Fibroblast of skin of right biceps (primary cell): ENCODE measurements at places on chromosomes 11 and 22.

- no peak for DNase-seq
These were observed 617.1 kb downstream of the BRD1 start for GRCh38 chr22:49210606-49211005.

DNA sequence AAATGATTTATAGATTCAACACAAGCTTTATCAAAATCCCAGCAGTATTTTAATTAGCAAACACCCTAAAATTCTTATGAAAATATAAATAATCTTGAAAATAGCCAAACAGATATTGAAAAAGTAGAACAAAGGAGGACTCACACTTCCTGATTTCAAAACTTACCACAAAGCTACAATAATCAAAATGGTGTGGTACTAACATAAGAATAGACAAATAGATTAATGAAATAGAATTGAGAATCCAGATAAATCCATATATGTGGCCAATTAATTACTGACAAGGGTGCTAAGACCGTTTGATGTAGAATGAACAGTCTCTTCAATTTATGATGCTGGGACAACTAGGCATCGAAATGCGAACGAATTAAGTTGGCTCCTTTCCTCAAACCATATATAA is 49.6 kb upstream of the TEAD1 start:
- no peak for DNase-seq

GRCh38 chr22:47474895-47475294 is 712.4 kb downstream of the TBC1D22A start:
- no peak for DNase-seq

- no peak for DNase-seq
These were observed 6.9 kb downstream of the AP5B1 start for GRCh38 chr11:65773784-65774411.

- DNase-seq: peak; percentile 60
These were observed 62.9 kb upstream of the CSNK2A3 start for GRCh38 chr11:11415901-11416300.

DNA sequence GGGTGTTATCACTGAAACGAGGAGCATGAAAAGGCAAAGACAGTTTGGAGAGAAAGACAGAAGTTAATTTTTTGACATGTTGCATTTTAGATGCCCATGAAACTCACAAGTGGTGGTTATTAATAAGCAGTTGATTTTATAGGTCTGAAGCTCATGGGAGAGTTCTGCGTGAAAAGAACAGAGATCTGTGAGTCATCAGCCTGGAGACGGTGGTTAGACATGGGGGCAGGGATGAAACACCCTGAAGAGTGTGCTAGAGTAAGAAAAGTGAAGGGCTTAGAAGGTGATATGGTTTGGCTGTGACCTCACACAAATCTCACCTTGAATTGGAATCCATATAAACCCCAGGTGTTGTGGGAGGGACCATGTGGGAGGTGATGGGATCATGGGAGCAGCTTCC is 289.1 kb upstream of the ISX start:
- peak; percentile 44 for DNase-seq

DNA sequence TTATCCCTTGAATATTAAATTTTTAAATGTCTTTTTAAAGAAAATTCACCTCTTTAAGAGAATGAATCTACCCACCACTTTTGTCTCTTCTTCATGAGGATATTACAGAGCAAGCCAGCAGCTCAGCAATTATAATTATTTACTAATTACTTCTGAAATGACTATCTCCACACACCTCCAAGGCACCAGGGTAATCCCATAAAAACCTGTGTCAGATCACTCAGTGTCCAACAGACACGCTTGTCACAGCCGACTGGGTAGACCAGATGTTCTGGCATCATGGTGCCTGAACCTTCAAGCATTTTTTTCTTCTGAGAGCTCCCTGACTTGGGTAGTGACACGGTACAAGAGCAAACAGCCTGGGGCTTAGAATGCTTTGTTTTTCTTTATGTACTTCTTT is 61.4 kb downstream of the EFCAB6 start:
- no peak for DNase-seq

DNA sequence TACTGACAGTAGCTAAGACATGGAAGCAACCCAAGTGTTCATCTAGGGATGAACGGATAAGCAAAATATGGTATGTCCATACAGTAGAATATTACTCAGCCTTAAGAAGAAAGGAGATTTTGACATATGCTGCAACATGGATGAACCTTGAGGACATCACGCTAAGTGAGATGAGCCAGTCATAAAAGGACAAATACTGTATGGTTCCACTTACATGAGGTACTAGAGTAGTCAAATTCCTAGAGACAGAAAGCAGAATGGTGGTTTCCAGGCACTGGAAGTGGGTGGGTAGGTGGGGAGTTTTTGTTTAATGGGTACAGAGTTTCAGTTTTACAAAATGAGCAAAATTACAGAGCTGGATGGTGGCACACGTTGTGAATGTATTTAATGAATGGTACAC is 18.1 kb downstream of the CHST1 start:
- no peak for DNase-seq

- DNase-seq: no peak
These were observed 20.8 kb downstream of the VPS37C start for GRCh38 chr11:61140416-61140815.

DNA sequence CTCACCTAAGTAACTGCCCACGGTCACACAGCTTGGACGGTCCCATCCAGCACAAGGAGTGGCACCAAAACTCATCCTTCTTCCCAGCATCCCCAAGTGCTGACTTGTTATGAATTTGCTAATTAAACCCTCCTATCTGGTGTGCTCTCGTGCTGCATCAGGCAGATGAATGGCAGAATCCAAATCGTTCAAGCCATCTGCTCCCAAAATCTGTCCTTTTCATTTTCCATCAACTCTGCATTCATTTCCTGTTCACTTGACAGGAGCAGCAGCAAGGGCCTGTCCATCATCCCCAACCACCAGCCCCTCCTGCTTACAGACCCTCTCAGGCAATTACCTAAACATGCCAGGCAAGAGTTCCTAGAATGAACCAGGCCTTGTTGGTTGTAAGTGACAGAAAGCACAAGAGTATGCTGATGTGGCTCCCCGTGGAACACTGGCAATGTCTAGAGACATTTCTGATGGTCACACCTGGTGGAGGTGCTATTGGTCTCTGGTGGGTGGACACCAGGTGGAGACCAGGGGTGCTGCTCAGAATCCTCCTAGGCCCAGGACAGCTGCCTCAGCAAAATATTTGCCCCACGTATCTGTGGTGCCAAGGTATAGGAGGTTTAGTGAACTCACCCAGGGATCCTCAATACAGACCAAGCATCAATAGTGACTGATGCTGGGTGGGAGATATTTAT is 832.5 kb downstream of the TBC1D22A start:
- DNase-seq: no peak

- no peak for DNase-seq
These were observed 52.5 kb downstream of the RRAS2 start for GRCh38 chr11:14306481-14306880.

- no peak for DNase-seq
These were observed 293.5 kb downstream of the TMEM135 start for GRCh38 chr11:87331273-87331672.

DNA sequence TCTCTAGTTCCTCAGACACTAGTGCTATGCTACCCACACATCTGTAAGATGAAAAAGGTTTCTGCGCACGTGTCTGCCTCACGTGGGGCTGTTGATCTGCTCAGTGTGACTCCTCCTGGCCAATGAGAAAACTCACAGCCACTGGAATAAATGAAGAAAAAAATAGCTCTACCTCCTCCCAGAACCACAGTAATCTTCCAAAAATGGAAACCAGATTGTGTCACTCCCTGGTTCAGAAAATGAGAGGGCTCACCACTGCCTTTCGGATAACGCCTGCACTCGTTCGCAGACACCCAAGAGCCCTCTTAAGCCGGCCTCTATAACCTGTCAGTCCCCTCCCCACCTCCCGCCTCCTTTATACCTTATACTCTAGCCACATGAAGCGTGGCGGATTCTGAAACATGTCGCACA is 5.1 kb downstream of the APBB1 start:
- peak; percentile 56 for DNase-seq

GRCh38 chr11:1356007-1356435 is 33.7 kb upstream of the BRSK2 start:
- no peak for DNase-seq

GRCh38 chr11:132365650-132366049 is 995.2 kb downstream of the NTM start:
- no peak for DNase-seq

DNA sequence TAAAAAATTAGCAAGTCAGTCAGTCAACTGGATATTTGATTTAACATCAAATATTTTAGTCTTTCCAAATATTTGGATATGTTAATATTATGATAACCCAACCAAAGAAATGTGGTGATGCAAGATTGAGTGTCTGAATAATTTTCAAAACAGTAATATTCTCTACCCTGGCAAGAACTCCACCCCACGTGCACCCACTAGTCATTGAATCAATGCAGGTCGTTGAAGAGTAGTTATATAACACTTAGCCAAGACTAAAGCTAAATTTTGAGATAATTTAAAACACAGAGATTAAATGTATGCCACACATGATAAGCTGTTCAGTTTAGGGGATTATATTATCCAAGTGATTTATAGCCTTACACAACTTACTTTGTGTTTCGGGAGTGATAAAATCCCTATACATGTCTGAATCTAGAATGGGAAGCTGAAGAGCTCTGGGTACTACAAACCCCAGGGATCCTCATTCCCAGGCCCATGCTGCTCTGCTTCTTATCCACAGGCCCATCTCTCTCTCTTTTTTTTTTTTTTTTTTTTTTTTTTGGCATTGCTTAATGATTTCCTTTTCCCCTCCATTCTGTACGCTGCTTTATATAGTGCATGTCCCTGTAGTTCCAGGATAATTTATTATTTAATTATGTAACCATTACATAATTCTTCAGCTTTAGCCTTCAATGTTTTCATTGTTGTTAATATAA is 392.9 kb downstream of the NTM start:
- no peak for DNase-seq

DNA sequence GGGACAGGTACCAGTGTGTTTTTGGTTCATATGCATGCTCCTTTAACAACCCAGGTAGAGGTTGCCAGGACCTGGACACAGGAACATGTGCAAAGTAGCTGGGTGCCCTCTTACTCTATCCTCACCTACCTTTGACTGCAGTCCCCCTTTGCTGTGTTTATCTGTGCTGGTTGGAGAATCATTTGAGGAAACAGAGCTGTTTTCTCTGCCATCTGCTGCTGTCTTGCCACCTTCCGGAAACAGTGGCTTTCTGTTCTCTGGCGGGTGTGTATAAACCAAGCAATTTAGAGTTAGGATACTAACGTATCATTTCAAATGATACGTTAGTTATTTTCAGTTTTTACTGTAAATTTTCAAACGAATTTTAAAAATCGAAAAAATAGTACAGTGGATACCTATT is 171.9 kb upstream of the TTC12 start:
- DNase-seq: no peak

- no peak for DNase-seq
These were observed 267.9 kb downstream of the CASP12 start for GRCh38 chr11:104630352-104630751.
